ENCODE measurements at places on chromosomes 6 and 20.

DNA sequence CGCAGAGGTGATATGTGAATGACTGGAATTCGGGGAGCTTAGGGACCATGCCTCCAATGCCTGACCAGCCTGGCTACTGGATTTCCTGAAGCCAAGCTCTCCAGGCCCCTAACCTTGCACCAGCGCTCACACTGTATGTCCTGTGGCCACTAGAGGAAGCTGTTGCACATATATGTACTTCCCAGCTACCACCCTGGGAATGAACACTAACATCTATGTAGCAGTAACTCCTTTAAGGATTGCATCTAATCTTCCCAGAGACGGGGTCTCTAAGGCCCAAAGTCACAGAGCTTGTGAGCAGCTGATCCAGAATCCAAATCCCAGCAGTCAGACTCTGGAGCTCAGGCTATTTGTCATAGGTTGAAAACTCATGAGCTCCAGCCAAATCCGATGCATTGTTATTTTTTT is 20.4 kb upstream of the BPIFB1 start:
- peak; percentile 68 for DNase-seq

DNA sequence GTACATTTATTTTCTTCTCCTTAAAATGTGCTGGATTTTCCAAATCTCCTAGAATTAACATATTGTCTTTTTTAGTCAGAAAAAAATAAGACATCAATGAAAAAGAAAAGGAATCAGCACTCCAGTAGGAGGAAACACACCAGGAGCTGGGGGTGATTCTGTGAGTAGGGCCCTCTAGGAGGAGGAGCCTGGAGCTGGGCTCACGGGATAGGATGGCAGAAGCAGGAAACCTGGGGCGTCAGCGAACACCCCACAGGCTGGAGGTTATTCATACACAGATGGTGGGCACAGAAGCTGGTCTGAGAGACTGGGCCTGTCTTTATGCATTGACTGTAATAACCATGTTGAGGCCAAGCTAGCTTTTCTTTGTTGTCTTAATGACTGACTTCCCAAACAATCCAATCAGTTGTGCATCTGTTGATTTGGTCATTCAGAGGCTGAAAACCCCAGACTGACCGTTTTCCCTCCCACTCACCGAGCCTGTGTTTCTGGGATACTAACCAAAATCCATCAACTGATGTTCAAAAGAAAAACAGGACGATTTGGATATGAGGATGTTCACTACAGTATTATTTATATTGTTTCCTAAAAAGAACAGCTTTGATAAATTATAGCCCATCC is 53.1 kb downstream of the CPNE5 start:
- DNase-seq, result peak; percentile 36

- DNase-seq, result no peak
These were observed 80.5 kb downstream of the COL9A1 start for GRCh38 chr6:70222439-70222749.

GRCh38 chr6:96809119-96809518 is 28.2 kb downstream of the GPR63 start:
- no peak for DNase-seq

DNA sequence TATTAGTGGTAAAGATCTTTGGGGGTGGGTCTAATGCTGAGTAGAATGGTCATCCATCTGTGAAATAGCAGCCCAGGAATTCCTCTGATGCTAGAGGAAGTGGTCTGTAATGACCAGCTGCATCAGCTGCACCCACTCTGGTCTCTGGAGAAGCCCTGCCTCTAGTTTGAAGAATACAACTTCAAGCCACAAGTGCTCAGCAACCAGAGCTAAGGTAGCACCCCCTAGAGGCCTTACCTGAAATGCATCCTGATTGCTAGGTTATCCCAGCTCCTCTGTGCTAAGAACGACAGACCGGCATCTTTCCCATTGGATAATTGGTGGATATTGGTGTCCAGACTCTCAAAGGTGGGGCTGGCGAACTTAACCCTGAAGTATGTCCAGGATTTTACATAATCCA is 58.2 kb downstream of the DNAH8 start:
- DNase-seq, result peak; percentile 51

- no peak for DNase-seq
These were observed 624 bp downstream of the RBBP8NL start for GRCh38 chr20:62426699-62427131.
